ENCODE measurements at places on chromosomes 6 and 20.
A peak's percentile ranks its signal among the peaks of the same experiment; 100 is the strongest.

DNA sequence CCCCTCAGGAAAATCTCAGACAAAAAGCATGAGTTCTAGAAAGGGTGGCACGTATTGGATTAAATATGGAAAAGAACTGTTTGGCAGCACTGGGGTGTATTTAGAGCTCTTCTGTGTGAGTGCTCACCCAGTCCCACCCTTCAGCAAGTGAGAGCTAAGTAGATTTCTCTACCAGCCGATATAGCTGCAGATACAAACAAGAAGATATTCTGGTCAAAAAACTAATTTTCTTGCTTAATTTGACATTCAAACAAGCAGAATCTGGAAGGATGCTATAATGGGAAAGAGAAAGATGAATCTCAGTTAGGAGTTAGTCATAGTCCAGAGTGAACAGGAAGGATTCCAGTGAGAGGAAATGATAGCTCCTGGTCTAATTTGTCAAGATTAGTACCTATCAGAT, 232.1 kb downstream of the TMEM242 start:
- DNase-seq, result no peak

GRCh38 chr6:34792605-34793500, 970 bp downstream of the BLTP3A start:
- peak; percentile 13 for DNase-seq

DNA sequence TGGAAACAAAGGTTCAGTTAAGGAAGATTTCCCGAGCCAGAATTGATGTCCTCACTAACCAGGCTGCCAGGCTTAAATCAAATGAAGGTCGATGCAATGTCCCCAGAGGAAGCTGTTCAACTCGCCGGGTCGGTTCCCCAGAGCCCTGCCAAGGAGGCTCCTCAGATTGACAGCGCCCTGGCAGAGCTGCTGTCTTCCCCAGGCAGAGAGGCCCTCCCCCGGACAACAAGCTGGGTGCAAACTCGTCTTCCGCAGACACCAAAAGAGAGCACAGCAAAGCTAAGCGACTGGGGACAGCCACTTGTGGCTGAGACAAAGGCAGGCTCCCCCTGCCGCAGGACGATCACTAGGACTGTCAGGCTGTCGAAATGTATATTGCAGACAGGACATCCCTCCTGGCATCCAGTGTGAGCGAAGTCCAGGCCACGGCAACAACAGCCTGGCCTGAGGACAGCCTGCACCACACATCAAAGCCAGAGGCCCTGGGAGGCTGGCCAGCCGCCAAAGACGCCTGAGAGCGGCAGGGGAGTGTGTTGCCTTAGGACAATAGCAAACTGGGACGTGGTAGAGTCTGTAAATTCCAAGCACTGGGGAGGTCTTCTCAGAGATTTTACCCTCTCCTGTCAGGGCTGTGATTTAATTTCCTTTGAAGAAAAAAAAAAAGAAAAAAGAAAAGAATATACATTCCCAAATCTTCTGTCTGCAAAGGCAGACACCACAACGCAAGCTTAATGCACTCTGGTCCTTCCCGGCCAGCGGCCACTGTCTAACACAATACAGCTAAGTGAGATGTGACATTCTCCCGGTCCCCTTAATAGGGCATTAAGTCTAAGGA, 99.1 kb downstream of the HIVEP2 start:
- peak; percentile 85 for DNase-seq

- DNase-seq, result no peak
Observed at GRCh38 chr20:53101992-53102760, 130.0 kb downstream of the TSHZ2 start.

DNA sequence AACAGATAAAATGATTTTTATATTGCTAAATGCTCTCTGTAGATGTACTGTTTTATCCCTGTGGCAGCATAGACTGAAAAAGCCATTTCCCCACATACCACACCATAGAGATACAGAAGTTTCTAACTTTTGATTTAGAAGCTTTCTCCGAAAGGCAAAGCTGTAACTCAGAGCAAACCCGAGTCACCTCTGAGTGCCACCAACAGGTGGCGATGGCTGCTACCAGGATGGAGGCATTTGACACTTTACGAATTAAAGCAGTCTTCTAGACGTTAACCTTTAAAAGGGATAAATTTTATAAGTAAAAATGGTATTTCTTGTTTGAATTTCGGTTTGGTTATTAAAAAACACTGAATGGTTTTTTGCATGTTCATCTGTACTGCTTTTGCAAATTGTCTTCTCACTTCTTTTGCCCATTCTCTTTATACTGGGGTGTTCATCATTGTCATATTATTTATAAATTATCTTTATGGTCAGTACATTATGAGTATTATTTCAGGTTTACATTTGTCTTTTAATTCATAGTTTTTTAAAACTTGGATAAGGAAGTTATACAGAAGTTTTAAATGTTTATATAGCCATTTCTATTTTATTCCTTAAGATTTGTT, 201.0 kb upstream of the CEP162 start:
- peak; percentile 9 for DNase-seq

- no peak for DNase-seq
Observed at GRCh38 chr6:15322781-15323536, 77.1 kb downstream of the JARID2 start.

DNA sequence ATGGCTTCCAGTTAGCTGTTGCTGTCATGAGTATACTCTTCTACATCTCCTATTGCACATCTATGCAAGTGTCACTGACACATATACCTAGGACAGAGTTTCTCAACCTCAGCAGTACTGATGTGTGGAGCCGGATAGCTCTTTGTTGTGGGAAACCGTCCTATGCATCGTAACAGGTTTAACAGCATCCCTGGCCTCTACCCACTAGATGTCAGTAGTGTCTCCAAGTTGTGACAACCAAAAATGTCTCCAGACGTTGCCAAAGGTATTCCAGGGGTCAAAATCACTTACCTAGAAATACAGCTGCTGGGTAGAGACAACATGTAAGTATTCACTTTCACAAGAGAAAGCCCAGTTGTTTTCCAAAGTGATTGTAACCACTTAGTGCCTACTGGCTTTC, 637.6 kb downstream of the RNF144B start:
- DNase-seq, result no peak

- DNase-seq, result no peak
Observed at GRCh38 chr20:63979557-63980316, at the start of gene SAMD10. Gene SAMD10 (minus strand): TSS chr20:63979642. CDS start chr20:63979467, 175 bp downstream.

Measured in globus pallidus (tissue), 1 donor.